Fibroblast of the conjunctiva (primary cell): ENCODE measurements at places on chromosomes 5 and 9.

GRCh38 chr5:60945813-60946187 is 795 bp downstream of the NDUFAF2 start:
- DNase-seq = peak; percentile 32

DNA sequence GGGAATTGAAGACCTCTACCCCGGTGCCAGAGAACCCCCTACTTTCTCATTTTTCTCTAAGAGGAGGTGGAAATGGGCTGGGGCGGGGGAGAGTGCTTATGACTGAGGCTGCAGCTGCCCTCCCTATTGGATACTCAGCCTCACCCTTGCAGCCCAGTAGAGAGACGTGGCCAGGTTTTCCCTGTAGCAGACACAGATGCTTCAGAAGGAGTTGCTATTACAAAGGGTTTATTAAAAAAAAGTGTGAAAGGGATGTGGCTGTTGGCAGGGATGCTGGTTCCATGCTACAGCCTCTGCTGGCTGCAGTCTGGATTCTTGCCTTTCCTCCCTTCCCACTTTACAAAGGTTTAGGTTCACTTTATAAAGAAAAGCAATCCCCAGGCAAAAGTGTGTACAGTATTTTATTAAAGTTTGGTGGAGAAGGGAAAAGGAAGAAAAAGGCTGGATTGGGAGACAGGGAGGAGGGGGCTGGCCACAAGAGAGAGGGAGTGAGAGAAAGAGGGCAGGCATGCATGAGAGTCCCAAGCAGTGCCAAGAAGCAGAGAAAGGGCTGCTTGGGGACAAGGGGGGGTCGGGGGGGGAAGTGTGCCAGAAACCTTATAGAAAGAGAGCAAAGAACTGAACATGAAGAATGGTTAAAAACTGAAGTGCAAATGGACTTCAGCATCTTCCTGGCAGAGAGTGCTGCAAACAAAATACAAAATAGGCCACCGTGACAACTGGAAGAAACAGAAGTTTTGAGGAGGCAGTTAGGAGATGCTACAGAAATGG is 29.5 kb upstream of the NFIB start:
- DNase-seq = no peak

- DNase-seq = no peak
Observed at GRCh38 chr5:43294226-43294625, 19.0 kb downstream of the HMGCS1 start.

- DNase-seq = no peak
Observed at GRCh38 chr5:169091396-169091980, 209.5 kb downstream of the SLIT3 start.

DNA sequence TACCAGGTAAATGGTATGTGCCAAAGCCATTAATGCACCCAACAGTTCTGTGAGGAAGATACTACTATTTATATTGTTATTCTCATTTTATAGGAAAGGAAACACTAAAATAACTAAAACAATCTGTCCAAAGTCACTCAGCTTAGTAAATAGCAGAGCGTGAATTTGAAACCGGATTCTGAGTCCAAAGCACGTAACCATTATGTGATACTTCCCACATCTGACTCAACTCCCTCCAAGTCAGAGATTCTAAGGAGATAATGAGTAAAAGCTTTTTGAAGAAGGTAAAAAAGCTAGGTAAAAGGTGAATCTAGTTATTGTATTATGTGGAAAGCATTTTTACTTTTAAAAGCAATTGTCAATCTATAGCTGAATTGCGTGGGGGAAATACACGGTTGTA is 208.9 kb downstream of the PBX3 start:
- DNase-seq = no peak

GRCh38 chr9:121249563-121249962 is 18.4 kb upstream of the GSN start:
- DNase-seq = no peak

DNA sequence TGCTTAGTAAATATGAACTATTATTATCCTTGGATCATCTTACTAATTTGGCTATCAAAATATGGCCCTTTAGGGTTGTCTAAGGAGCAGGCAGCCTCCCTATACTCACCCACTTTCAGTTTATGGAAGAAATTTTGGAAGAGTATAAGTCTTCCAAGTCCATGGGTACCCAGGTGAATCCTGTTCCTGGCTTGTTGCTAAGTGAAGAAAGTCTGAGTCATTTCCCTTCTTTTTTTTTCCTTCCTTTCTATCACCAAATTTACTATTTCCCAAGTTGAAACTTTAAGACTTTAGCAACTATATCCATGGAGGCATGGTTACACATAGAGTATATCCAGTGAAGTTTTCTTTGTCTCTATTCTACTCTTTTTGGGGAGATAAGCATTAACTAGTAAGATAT is 184.0 kb upstream of the ACTBL2 start:
- no peak for DNase-seq

DNA sequence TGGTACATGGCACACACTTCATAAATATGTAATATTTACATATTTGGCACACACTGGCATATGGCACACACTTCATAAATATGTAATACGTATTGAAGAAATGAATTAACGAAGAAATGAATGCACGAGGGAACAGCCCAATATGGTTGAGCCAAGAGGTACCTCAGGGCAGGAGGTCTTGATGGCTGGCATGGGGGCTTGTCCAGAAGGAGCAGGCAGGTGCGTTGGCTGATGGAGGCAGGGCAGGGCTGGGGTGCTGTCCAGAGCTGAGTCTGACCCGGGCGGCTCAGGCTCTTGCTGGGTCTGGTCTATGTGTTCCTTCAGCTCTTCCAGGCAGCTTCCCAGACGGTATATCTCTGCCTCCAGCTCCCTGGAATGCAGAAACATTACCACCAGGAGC is 26.2 kb downstream of the AKNA start:
- DNase-seq = no peak

DNA sequence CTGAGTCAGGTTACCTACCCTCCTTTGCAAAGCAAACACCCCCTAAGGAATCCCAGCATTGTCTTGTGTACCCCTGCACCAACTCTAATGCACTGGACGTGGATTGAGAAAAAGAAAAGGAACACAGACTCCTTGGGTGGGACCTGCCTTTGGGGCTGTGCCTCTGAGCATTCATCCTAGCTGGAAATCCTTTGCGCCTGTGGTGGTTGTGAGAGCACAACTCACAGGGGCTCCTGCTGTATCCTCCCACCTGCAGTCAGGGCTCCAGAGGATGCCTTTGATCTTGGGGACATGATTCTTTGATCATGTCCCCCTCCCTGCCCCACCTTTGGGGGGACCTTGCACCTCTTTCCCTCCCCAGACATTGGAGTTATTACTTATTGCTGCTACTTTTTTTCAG is 338.5 kb downstream of the GADD45G start:
- DNase-seq = no peak

GRCh38 chr5:92605591-92605990 is 975.4 kb downstream of the NR2F1-AS1 start:
- DNase-seq = no peak

DNA sequence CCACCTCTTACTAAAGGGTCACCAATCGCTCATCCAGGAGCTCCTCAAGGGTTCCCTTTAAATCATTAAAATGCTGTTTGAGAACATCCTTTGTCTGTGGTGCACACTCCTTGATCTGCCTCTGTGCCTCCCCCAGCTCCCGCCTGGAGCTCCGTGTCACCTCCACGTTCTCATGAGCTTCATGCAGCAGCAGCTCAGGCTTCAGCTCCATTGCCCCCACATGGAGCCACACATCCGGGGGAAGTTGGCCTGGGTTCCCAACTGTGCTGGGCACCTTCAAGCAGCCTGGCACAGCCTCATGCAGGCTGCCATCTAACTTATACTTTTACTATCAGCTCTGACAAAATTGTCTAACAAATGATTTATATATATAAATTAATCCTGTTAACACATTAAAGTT is 585.8 kb upstream of the FAM174A start:
- DNase-seq = no peak

DNA sequence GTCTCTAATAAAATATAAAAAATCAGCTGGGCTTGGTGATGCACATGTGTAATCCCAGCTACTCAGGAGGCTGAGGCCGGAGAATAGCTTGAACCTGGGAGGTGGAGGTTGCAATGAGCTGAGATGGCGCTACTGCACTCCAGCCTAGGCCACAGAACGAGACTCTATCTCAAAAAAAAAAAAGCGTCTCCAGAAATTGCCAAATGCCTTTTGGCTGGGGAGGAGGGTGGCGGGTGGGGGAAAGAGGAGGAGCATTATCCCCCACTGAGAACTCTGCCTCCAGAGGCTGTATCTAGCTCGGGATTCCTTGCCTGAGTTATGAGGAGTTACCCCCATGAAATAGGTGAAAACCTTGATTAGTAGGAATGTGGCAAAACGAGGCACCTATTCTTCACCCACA is 4.8 kb downstream of the ROPN1L start:
- no peak for DNase-seq

- DNase-seq = no peak
Observed at GRCh38 chr5:180140571-180140970, 68.4 kb downstream of the RASGEF1C start.

DNA sequence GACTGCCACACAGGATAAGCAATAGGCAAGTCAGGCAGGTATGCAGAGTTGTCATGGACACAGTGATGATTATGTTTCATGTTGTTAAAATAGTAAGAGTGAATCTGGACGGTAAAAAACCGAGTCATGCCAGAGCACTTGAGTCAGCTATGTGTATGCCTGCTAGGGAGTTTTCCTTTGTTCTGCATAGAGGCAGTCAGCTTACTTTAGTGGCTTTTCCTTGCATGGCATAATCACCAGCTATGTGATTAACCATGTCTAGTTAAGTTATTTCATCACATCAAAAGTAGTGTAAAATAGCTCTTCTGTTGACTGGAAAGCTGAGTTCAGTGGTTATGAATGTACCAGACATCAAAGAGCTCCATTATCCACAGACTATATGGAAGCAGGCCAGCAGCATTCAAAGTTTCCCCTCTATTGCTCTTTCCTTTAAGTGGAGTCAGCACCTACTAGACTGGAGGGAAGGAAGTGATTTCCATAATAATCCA is 989.8 kb downstream of the TLE1 start:
- DNase-seq = peak; percentile 13

- no peak for DNase-seq
Observed at GRCh38 chr9:127279717-127280285, 15.2 kb downstream of the GARNL3 start.
